ENCODE measurements at places on chromosomes 7 and 10.

- no peak for DNase-seq
Measured at GRCh38 chr7:151740081-151740851, 136.6 kb downstream of the PRKAG2 start.

GRCh38 chr10:121681997-121682687, 83.9 kb upstream of the FGFR2 start:
- DNase-seq = no peak

GRCh38 chr10:36504758-36505157, 620.6 kb upstream of the ANKRD30A start:
- DNase-seq = no peak

- DNase-seq = no peak
Measured at GRCh38 chr7:39527296-39527695, 38.9 kb upstream of the YAE1 start.

GRCh38 chr7:76272851-76273497, 29.5 kb upstream of the HSPB1 start:
- DNase-seq = no peak

DNA sequence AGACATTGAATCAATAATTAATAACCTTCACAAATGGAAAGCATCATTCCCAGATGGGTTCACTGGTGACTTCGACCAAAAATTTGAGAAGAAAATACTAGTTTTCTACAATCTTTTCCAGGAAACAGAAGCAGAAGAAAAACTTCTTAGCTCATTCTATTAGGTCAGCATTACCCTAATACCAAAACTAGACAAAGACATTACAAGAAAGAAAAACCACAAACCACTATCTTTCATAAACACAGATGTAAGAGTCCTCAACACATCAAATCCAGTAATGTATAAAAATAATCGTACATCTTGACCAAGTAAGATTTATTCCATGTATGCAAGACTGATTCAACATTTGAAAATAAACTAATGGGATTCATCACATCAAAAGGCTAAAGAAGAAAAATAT, 64.0 kb upstream of the CDK1 start:
- no peak for DNase-seq

GRCh38 chr10:109957092-109957797, 33.9 kb upstream of the XPNPEP1 start:
- DNase-seq = no peak

DNA sequence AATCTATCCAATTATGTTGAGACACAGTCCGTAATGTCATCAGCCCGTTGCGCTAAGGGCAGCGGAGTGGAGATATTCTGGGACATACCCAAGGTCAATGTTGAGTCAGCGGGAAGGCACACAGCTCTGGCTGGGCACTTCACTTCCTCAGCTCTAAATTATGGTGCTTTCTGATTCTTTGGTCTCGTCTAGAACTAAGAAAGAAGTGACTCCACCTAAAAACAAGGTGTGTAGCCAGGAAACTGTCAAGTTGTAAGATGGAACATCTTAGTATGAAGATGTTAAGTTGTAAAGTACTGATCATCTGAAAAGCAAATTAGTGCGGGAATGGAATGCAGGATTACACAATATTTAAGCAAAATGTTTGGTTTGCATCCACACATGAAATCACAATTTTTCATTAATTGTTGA, 43.1 kb downstream of the BAIAP2L1 start:
- DNase-seq = no peak

DNA sequence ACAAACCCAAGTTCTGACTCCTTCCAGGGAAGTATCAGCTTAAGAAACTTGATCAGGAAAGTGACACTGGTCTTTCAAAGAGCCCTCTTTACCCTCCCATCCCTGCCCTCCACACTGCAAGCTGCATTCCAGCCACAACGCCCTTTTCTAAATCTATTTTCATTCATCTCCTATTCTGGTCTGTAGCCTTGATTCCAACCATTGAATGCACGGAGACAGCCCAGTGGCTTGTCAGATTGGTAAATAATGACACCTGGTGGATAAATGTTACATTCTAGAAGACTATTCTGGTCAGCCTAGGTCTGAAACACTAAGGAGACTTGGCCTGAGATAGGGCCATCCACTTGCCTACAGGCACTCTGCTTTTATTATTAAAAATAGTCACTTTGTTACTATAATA, 20.9 kb downstream of the MORN4 start:
- DNase-seq = no peak

GRCh38 chr10:115659616-115660015, 566.5 kb downstream of the ATRNL1 start:
- no peak for DNase-seq

GRCh38 chr10:1853801-1854200, 116.5 kb upstream of the ADARB2 start:
- no peak for DNase-seq

- no peak for DNase-seq
Measured at GRCh38 chr10:117007080-117007479, 2.1 kb upstream of the SHTN1 start.

DNA sequence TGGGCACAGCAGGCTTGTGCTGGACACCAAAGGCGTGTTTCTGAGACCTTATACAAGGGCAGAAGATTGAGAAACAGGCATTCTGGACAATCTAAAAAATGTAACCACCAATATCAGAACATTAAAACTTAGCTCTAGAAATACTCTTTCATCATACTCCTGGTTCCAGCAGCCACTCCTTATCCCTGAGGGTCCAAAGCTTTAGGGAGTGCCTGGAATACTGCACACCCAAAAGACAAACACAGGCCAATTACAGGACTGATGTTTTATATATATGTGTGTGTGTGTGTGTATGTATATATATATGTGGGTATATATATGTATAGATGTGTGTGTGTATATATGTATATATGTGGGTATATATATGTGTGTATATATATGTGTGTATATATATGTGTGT, 39.6 kb downstream of the FAM171A1 start:
- no peak for DNase-seq

DNA sequence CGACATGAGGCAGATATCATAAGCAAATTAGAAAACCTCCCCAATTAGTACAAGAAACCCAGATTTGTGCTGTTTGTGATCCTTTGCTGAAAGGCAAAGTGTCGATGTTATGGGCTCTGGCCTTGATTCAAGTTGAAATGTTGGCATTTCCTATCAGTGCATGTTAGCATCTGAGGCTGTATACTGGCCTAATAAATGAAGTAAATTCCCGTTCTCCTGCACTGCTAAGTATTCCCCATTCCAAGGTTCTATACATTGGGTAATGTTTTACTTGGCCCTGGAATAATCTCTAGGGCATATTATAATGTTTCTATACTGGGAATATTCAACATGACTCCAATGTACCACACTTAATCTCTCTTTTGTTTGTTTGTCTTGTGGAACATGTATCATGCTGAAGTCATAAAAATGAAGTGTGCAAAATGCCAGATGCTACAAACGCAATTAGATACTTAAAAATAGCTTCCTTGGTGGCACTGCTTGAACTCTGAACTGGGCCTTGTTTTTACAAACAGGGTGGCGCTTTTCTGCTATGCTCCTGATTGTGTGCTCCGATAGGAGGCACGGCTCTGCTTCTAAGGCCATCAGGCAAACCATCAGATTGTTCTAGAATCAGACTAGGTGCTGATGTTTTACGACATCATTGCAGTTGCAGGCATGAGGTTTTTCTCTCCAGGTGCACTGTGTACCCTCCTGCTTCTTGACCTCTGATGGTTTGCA, 156.7 kb upstream of the TCF7L2 start:
- no peak for DNase-seq

- no peak for DNase-seq
Measured at GRCh38 chr10:44460416-44460815, 75.5 kb upstream of the CXCL12 start.

GRCh38 chr7:100983451-100984187, 14.3 kb downstream of the MUC12 start:
- no peak for DNase-seq

- no peak for DNase-seq
Measured at GRCh38 chr10:36943544-36943943, 181.9 kb upstream of the ANKRD30A start.

GRCh38 chr7:2808891-2809665, 35.0 kb downstream of the GNA12 start:
- DNase-seq = no peak

DNA sequence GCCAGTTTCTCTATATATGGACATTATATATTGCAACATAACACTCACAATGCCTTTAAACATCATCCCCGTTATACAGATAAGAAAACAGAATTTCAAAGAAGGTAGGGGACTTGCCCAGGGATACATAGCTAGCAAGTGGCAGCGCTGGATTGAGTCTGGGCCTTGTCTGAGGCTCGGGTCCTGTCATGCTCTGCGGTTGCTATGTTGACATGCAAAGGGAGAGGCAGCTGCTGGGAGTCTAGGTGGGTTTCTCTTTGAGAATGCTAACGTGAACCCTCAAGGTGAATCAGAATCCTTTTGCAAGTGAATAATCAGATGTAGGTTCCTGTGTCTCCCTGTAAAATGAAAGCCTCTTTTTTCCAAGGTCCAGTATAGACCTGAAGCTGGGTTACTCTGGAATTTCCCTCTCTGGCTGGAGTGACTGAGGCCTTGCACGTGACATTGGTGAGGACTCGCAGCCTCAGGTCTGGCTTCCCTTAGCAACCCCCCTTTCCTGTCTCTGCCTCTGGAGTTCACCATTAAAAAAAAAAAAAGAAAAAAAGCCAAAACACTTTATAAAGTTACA, 38.9 kb downstream of the TCF7L2 start:
- DNase-seq = no peak

GRCh38 chr7:123682690-123683089, 27.0 kb downstream of the LMOD2 start:
- DNase-seq = no peak

GRCh38 chr10:23345861-23346260, 1.3 kb upstream of the C10orf67 start:
- DNase-seq = no peak

DNA sequence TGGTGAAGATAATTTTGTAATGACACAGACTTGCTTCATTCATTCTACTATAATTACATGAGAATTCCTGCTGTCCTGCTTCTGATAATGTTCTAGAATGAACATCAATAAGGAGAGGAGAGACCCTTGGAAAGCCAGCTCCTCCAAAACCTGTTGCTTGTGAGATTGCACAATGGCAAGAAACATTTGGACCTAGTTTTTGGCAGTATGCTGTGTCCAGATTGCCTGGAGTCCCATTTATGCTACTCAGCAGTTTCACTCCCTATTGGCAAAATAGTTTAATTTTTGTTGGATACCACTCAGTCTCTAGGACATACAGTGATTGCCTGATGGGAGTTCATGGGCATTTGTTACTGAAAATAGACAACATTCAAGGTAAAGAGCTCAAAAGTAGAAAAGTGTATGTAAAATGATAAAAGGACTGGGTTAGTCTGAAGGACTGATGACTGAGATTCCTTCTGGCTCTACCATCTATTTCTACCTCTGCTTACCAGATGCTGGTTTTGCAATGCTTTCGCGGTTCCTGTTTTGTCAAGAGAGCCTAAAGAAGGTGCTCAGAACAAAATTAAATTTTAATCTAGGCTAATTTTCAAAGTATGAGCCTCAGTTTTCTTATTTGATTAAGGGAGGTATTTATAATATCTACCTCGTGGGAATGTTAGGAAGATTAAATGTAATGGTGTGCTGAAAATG, 8.0 kb upstream of the ACTR3B start:
- no peak for DNase-seq

- DNase-seq = no peak
Measured at GRCh38 chr10:86357676-86358075, 8.9 kb downstream of the GRID1 start.

DNA sequence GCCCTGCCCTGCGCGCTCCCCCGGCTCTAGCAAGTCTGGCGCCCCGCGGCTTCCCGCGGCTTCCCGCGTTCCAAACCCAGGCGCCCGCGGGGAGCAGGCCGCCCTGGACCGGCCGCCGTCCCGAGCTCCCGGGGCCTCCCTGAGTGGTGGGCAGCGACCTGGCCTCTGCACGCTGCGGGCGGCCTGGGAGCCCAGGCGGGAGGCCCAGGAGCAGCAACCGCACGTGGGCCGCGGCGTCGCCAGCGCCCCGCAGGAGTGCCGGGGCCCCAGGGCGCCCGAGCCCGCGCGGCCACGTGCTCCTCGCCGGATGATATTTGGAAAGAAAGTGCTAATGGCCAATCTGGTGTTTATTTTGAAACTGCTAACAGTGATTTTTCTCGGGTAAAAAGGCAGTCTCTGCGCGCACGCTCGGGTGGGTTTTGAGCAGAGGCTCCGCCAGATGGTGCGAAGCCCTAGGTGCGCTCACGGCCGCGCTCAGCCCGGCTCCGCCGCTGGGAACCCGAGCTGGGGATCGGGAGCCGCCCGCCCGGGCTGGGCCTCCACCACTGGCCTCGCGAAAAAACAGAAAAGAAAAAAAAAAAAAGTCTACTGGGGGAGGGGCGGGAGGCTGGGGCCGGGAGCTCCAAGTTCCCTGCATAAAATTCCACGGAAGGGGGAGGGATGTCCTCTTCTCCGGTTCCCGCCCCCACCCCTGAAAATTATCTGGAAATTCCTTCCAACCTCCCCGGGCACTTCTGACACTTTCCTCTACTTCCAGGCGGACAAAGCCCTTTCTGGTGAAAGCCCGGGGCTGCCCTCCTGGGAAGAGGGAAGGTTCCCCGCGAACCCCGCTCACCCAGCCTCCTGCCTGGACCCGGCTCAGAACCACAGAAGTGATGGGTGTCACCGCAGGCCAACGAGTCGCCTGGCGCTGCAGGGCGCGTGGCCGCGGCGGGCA, 4.3 kb downstream of the EBF3 start:
- no peak for DNase-seq

DNA sequence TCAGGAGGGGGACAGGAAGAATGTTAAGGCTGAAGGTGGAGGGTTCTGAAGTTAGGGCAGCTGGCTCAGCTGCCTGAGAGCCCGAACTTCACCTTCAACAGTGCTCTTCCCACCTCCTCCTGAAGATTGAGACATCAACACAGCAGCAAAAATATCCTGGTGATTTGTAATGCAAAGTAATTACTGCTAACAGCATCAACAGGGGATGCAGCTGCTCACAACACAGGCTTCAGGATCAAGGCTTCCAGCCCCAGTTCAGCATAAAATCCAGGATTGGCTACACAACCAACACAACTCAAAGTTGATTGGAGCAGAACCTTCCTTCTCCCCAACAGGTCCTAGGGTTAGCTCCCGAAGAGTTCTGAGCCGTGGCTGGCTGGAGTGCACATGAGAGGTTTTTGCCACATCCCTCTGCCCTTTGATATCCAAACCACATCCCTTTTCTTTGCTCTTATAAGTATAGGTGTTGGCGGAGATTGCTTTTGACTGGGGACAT, 242.4 kb downstream of the KIAA1217 start:
- DNase-seq = no peak

DNA sequence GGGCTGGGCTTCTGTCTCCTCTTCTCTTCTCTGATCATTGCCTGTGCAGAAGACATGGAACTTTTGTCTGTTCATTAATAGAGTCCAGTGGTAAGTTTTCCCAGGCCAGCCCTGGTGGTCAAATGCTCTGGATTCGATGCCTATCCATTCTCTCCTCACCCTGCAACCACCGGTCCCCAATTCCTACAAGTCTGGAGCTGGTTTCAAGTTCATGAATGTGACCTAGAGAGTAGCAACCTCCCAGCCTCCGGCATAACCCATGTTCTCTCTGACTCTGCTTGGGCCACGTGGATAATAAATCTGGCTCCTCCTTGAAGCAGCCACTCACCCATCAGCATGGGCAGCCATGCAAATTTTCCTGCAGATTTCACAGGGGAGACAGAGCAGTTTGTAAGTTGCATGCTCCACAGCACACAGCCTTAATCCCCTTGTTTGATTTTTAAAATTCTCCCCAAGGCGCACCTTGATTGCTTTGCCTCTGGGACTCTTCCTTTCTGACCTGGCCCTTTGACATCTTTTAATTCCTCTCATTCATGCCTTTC, 37.3 kb upstream of the PDZD8 start:
- DNase-seq = no peak

All from stimulated activated CD4-positive, alpha-beta T cell treated with anti-CD3 and anti-CD28 coated beads, TNF-alpha, amount 100 ng/mL, for 24 hours (primary cell).